ACHN (cell line): ENCODE measurements at places on chromosomes 3 and 15.

DNA sequence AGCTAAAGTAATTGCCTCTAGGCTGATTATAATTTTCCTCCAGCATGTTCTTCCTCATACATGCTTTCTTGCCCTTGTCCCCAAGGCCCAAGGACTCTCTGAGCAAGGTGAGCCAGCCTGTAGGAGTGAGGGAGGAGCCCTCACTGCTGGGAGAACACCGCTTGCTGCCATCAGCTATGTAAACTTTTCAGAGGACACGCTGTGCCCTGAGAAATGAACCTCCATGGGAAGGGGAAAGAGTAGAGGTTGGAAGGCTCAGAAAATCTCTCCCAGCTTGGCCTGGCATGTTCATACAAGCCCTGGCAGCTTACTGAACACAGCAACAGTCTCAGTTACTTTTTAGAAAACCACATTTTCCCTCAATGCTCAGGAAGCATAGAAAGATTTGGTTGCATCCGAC is 103.0 kb upstream of the SLC24A5 start:
- DNase-seq: no peak

GRCh38 chr3:156631323-156631722 is 43.1 kb upstream of the TIPARP start:
- no peak for DNase-seq

- DNase-seq: no peak
Measured at GRCh38 chr3:37753428-37753827, 108.3 kb upstream of the CTDSPL start.

DNA sequence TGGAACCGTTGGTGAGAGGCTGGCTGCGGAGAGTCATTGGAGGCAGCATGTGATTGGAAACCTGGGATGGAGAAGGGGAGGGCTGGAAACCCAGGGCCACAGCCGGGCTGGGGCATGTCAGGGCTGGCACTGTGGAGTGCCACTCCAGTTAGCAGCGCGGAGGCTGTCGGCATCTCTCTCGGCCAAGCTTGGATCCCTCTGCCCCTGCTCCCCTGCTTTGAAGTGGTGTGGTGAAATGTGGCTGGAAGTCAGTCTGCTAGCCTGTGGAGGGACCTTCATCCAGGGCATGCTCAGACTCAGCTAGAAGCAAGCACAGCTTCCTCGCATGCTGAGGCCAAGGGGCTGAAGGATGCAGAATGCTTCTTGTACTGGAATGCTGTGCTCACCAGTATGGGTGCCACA is 13.5 kb downstream of the SLCO3A1 start:
- no peak for DNase-seq

DNA sequence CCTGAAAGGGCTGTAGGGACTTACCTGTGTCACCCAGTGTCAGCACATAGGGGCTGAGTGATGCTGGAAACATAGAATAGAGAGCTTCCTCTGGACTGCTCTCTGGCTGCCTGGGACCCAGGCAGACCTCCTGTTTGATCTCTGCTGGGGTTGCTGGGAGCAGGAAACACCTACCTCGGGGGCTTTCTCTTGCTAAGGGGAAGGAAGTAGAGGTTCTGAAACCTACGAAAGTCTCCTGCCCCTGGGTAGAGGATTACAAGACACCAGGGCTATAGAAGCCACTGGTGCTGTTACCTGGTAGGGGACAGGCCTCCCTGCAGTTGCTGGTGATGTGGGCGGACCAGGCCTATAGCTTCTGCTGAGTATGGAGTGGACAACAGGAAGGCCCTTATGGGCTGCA is 81.7 kb downstream of the DHX30 start:
- DNase-seq: no peak

- DNase-seq: no peak
Measured at GRCh38 chr3:162678941-162679340, 1182.3 kb downstream of the OTOL1 start.

GRCh38 chr3:160286231-160286630 is 61.0 kb downstream of the C3orf80 start:
- no peak for DNase-seq

DNA sequence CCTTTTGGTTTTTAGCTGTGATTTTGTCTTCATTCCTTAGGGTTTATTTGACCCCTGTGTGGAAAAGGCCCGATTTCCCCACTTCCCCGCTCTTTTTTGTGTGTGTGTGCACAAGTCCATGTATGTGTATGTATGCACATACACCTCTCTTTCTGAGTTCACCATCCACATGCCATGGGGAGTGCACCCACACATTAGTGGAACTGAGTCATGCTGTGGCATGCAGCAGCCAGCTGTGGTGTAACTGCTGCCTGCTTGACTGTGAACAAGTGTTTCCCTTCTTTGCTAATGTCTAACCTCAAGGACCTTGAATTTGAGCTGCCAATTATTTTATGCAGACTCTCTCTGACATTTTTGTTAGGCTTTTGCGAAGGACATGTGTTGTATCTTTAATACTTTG is 434.9 kb upstream of the TPM1 start:
- peak; percentile 83 for DNase-seq

DNA sequence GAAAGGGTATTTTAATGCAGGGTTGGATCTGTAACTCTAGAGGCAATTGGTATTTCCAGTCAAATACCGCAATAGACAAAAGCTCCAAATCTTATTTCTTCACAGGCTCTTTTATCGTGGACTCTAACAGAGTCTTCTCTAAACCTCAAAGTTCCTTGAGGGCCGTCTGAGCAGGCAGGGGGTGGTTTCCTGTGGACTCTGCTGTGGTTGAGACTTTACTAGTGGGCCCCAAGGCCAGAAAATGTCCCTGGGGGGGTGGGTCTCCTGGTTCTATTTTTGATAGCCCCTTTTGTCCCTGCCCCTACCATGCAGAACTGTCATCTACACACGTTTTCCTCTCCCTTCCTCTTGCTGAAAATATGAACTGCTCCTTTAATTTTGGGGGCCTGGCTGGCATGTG is 80.1 kb downstream of the ASB7 start:
- DNase-seq: no peak

DNA sequence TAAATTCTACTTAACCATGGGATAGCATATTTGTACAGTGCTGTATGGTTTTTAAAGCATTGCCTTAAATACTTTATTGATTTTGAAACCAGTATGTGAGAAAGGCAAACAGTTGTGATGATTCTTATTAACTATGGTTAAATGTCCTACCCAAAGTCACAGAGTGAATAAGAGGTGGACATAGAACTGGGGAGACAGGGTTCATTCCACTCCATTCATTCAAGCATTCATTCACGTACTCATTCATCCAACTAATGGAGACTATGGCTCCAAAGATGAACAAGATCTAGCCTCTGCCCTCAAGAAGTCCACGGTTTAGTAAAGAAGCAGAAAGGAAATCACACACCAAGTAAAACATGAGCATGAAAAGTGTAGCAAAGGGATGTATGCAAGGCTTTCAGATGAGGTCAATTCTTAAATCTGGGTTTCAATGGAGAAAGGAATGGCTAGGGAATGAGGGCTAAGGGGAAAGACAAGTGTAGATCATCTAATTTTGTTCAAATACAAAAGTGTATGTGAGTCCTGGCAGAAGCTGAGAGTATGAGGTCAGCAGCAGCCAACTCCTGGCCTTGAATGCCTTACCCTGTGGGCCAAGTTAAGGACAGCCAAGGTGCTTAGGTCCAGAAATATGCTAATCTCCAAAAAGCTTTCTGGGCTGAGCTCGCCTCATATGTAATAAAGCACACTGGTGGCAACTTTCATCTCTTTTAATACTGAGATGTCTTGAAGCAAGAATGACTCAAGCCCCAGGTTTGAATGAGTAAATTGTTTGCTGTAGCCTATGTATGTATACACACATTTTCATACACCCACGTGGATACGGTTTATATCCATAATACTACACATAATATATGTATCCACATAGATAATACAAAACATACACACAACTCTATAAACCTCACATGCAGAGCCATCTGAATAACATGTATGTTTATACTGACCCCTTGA is 4.3 kb downstream of the TNIK start:
- DNase-seq: no peak

DNA sequence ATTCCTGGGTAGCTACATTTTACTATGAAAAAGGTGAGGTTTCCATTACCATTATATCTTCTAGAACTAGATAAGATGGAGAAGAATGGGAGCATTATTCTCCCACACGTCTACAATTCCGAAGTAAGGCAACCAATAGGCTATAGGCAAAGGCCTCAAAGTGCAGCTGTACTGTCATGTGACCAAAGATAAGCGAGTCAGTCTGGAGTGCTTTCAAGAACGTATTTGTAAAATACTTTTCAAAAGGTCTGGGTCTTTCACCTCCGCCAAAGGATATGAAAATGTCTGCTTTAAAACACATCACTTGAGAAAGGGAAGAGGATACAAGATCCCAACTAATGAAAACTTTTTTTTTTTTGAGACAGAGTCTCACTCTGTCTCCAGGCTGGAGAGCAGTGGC is 9.9 kb downstream of the CCPG1 start:
- no peak for DNase-seq

GRCh38 chr3:78420611-78421010 is 1347.2 kb downstream of the ROBO1 start:
- DNase-seq: no peak

DNA sequence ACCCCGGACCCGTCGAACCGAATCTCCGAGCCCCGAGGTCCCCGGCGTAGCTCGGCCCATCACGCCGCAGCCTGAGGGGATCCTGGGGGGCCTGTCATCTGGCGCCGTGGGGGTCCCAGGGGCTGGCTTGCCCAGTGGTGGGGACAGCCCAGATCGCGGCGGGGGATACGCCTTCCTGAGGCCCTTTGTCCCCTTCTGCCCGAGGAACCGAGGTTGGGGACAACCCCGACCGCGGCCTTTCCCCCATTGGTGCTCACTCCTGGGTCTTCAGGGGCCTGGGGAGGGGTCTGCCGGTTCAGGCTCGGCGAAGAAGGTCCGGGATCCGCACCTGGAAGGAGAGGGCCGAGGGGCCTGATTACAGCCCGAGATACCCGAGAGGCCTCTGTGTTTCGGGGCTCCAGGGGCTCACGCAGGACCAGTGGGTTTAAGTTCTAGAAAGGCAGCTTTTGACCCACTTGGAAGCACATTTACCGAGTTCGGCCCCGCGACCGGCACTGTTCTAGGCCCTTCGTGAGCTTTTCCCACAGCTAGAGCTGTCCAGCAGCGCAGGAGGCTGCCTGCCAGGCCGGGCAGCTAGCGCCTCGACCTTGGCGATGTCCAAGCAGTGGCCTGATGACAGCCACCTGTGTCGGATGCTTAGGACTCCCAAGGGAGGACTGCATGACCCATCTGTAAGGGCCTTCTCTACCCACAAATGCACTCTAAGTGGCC is 504 bp downstream of the ABHD2 start:
- no peak for DNase-seq

GRCh38 chr3:144502402-144502801 is 530.8 kb downstream of the DIPK2A start:
- DNase-seq: no peak

DNA sequence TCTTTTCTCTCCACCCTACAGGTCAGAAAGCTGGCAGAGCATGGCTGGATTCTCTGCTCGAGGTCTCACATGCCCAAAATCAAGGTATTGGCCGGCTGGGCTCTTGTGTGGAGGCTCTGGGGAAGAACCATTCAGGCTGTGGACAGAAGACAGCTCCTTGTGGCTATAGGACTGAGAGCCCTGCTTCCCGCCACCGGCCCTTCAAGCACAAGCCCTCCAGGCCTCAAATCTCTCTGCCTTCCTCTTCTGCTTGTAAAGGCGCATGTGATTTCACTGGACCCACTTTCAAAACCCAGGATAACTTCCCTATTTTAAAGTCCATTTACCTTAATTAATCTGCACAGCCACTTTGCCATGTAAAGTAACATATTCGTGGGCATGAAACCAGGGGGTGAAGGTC is 36.2 kb upstream of the MGLL start:
- DNase-seq: no peak

- no peak for DNase-seq
Measured at GRCh38 chr3:14016900-14017475, 107.7 kb downstream of the CHCHD4 start.

GRCh38 chr15:39657668-39658067 is 76.8 kb downstream of the THBS1 start:
- DNase-seq: peak; percentile 11
